T-cell (primary cell): ENCODE measurements at places on chromosomes 13 and 19.

DNA sequence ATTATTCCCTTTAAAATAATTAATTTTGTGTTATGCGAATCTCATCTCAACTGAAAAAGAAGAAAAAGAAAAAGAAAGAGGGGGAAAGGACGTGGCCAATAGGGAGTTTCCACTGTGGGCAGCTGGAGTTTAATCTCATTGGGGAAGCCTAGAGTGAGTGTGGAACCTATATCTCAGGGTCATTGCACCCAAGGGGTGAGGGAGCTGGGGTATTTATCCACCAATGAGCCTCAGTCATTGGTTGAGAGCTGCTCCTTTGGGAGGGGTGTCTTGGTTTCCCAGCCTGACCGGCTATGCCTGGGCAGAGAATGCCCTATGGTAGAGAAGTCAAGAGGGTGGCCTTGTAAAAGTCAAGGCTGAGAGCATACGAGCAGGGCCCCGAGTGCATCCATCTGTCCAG, 16.5 kb downstream of the CYP4F22 start:
- no peak for DNase-seq

GRCh38 chr13:34826432-34826831, 115.6 kb upstream of the NBEA start:
- no peak for DNase-seq

- no peak for DNase-seq
Measured at GRCh38 chr13:54301085-54301484, 1272.5 kb downstream of the OLFM4 start.

DNA sequence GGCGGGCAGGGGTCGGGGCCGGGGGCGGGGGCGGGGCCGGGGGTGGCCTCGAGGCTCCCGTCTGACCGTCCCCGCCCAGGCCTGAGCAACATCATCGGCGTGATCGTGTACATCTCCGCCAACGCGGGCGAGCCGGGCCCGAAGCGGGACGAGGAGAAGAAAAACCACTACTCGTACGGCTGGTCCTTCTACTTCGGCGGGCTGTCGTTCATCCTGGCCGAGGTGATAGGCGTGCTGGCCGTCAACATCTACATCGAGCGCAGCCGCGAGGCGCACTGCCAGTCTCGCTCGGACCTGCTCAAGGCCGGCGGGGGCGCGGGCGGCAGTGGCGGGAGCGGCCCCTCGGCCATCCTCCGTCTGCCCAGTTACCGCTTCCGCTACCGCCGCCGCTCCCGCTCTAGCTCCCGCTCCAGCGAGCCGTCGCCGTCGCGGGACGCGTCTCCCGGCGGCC, 9.4 kb upstream of the CACNG6 start:
- DNase-seq, result no peak

GRCh38 chr13:30857636-30858035, 48.4 kb upstream of the MEDAG start:
- DNase-seq, result no peak

DNA sequence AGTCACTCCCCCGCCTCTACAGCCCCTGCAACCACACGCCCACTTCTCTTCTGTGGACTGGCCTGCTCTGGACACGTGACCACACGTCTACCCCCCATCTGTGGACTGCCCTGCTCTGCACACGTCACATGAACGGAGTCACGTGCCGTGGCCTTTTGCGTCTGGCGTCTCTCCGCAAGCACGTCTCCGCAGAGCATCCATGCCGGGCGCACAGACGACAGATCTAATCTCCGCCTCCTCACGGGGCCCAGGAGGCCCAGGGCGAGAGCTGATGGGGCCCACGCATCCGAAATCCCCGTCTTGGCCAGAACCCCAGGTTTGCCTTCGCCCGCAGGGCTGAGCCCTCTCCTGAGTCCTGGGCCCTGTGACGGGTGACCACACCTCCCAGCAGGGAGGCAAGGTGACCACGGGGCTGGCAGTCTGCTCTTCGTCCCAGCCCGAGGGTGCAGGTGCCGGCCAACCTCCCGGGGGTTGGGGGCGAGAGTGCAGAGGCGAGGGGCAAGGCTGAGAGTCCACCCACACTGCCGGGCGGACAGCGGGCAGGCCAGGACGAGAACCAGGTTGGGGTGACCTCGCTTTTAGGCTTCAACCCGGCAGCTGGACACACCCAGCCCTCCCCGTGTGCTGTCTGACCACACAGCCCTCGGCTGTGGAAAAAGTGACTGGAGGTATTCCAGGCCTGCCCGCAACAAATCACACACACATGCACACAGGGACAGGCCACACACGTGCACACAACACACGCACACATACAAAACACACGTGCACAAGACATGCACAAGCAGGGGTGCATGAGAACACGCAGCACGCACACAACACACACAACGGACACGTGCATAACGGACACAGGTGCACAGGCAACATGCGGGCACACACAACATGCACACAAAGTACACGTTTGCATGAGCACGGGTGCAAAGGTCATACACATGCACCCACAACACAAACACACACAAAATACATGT, 3.9 kb downstream of the SBNO2 start:
- no peak for DNase-seq

- DNase-seq, result no peak
Measured at GRCh38 chr19:45477713-45478453, 10.1 kb downstream of the FOSB start.

GRCh38 chr13:87975035-87975434, 303.9 kb downstream of the SLITRK5 start:
- DNase-seq, result no peak

- DNase-seq, result no peak
Measured at GRCh38 chr19:27975419-27976005, 1237.4 kb downstream of the UQCRFS1 start.

DNA sequence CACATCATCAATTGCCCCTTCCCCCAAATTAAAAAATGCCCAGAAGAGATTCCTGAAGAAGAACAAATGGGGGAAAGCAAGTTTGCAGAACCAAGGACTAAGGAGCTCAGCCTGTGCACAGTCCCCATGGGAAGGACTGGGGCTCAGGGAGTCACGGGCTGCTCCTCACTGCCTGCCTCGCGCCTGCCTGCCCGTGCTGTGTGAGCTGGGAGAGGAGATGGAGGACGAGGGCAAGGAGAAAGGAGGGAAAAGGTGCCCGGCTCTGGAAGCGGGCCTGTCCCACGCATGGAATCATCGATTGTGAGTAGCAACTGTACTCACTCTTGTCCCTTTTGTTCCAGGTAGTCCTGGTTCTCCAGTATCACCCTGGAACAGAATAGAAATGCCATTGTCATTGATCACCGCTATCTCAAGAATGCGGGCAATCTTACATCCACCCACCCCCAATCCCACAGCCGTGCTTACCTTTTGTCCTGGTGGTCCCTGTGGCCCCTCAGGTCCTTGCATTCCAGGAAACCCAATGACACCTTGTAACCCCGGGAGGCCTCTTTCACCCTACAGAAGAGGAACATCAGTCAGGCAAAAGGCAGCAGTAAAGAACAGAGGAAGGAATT, 93.4 kb downstream of the COL4A1 start:
- no peak for DNase-seq

- DNase-seq, result no peak
Measured at GRCh38 chr19:53131727-53132126, 983 bp downstream of the ZNF415 start.

- DNase-seq, result no peak
Measured at GRCh38 chr19:18648973-18649315, 12.1 kb downstream of the KLHL26 start.

GRCh38 chr19:27736225-27736624, 1476.7 kb downstream of the UQCRFS1 start:
- DNase-seq, result no peak
